ENCODE measurements at places on chromosomes 3 and 15.

GRCh38 chr15:97023488-97023844 lies 693.0 kb downstream of the NR2F2 start:
- DNase-seq = no peak

GRCh38 chr15:75706682-75706954 lies 6.0 kb downstream of the CSPG4 start:
- DNase-seq = no peak

DNA sequence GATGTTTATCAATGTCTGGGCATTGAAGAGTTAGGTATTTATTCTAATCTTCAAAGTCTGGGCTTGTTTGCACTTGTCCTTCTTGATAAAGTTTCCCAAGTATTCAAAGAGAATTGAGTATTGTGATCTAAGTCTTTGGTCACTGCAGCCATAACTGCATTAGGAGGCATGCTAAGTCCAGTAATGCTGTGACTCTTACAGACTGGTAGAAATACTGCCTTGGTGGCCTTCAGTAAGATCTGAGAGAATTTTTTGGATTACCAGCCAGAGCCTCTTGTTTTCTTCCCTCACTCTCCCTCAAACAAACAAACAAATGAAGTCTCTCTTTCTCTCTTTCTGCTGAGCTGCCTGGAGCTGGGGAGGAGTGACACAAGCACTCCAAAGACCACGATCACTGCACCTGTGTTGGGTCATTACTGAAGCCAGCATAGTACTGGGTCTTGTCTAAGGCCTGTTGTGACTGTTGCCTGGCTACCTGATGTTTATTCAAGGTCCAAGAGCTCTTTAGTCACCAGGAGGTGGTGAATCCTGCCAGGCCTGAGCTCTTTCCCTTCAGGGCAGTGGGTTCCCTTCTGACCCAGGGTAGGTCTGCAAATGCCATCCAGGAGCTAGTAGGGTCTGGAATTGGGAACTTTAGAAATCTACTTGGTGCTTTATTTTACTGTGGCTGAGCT lies 14.8 kb upstream of the RBP2 start:
- no peak for DNase-seq

- DNase-seq = no peak
Observed at GRCh38 chr3:100163787-100164186, 49.5 kb upstream of the FILIP1L start.

- DNase-seq = no peak
Observed at GRCh38 chr15:23503576-23503975, 56.5 kb upstream of the GOLGA6L2 start.
